ENCODE measurements at places on chromosomes 16 and 17.

GRCh38 chr16:82814059-82814458 is 187.3 kb downstream of the CDH13 start:
- DNase-seq: no peak

DNA sequence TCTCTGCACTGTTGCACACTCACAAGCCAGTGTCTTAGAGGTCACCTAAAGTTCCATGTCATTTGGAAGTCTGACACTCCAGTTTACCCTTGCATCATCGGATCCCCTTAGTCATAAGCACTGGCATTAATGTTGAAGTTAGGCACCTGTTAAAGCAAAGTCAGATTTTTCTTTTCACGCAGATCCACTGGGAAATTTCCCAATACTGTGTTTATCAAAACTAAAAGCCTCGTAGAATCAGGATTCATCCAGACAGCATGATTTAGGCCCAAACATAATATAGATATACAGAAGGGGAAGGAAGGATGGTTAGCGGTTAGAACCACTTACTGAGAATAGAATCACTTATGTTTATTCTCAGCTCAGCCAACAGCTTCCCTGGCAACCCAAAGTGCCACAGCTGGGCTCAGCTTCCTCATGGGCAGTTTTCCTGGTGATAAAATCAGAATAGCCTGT is 30.1 kb upstream of the HAPSTR1 start:
- peak; percentile 51 for DNase-seq

DNA sequence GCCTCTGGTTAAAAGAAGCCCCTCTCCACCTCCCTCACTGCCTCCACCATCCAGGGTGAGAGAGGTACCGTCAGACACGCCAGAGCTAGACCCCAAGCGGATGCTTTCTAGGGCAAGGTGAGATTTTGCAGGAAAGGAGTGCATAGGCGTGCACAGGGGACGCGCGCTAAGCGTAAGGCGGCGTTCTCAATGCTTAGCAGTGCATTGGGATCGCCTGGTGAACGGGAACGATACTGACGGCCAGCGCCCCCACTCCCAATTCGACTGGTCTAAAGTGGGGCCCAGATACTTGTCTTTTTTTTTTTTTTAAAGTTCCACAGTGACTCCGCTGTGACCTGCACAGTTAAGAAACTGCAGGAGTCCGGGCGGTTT is 57.9 kb upstream of the CREBBP start:
- no peak for DNase-seq

DNA sequence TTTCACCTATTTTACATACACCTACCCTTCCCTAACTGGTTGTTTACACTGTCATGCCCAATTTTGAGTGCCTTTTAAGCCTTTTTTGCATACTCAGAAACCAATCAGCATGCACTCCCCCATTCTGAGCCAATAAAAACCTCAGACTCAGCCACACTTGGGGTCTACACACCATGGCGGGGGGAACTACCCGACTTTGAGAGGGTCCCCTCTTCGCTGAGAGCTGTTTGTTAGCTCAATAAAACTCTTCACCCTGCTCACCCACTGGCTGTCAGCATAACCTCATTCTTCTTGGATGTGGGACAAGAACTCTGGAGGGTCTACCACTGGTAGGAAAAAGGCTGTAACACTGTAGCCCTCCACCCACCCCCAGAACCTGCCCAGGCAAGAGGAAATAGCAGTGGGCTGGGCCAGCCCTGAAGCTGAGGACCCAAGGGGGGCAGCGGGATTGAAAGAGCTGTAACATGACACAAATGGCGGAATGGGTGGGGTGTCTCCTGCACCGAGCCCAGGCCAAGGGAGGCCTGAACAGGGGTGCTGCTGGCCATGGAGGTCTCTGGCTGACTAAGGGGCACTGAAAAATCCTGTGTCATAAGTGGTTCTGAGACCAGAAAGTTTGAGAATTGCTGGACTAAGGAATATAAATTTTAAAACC is 3.0 kb upstream of the FLYWCH2 start:
- DNase-seq: no peak

DNA sequence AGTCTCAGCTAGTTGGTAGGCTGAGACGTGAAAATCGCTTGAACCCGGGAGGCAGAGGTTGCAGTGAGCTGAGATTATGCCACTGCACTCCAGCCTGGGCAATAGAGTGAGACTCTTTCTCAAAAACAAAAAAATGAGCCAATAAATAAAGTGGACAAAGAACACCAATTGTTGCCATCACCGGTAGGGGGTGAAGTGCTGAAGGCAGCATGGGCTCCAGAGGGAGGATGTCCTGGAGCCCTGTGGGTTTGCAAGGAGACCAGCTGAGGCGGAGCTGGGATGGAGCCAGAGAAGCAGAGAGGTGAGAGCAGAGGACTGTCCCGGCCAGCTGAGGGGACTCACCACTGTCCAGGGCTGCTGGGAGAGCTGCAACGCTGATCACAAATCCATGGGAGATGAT is 13.8 kb downstream of the CHST6 start:
- no peak for DNase-seq

- DNase-seq: no peak
Observed at GRCh38 chr16:85541619-85541979, 71.5 kb upstream of the GSE1 start.

DNA sequence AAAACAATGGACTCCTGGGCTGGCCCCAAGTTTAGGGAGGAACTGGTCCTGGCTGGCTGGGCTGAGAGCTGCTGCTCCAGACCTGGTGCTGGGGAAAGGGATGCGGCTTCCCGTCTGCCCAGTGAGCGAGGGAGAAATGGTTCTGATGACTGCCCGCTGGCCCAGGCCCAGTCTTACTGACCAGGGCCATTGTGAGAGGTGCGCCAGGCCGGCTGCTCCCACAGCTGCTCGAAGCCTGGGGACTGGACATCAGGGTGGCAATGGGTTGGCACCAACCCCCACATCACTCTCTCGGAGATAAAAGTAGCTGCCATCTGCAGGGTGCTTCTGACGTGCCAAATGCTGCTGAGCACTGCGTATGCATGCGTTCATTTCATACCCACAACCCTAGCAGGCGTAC is 53.2 kb downstream of the IRF8 start:
- DNase-seq: no peak

DNA sequence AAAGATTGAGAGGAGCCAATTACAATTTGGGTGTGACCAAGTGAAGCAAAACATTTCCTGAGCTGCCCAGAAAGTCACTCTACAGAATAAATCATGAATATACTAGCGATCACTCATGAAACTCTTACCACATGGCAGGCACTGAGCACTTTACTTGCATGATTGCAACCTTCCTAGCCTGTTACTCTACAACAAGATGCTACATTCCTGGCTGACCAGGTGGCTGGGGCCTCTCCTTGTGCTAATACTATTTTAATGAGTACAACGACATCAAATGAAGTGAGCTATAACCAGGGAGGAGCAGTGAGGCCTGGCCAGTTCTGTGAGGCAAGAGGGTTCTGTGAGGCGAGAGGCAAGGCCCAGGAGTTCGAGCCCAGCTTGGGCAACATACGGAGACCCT is 75.2 kb downstream of the CPPED1 start:
- no peak for DNase-seq

- DNase-seq: no peak
Observed at GRCh38 chr16:50428116-50428515, 59.3 kb upstream of the BRD7 start.

- DNase-seq: no peak
Observed at GRCh38 chr17:52047086-52047485, 111.4 kb downstream of the CA10 start.

GRCh38 chr16:52491216-52491615 is 55.7 kb downstream of the TOX3 start:
- no peak for DNase-seq

DNA sequence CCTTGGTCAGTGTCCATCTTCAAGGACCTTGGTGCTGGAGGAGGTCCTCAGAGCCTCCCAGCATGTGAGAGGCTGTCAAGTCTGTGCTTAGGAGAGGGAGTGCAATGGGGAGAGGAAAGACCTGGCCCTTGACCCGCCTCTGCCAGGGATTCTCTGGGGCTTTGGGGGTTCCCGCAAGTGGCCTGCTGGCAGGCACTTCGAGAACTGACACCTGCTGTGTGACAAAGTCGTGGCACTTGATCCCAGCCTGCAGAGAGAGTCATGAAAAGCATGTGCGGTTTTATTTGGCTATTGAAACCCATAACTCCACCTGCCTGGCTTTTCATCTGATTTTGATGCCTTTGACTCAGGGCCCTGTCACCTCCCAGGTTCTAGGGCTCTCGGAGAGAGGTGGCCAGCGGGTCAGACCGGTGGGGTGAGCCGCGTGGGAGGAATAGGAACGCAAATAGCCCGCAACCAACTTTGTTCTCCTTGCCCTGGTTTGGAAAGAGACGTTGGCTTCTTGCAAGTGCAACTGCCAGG is 42.8 kb upstream of the GSE1 start:
- DNase-seq: no peak

DNA sequence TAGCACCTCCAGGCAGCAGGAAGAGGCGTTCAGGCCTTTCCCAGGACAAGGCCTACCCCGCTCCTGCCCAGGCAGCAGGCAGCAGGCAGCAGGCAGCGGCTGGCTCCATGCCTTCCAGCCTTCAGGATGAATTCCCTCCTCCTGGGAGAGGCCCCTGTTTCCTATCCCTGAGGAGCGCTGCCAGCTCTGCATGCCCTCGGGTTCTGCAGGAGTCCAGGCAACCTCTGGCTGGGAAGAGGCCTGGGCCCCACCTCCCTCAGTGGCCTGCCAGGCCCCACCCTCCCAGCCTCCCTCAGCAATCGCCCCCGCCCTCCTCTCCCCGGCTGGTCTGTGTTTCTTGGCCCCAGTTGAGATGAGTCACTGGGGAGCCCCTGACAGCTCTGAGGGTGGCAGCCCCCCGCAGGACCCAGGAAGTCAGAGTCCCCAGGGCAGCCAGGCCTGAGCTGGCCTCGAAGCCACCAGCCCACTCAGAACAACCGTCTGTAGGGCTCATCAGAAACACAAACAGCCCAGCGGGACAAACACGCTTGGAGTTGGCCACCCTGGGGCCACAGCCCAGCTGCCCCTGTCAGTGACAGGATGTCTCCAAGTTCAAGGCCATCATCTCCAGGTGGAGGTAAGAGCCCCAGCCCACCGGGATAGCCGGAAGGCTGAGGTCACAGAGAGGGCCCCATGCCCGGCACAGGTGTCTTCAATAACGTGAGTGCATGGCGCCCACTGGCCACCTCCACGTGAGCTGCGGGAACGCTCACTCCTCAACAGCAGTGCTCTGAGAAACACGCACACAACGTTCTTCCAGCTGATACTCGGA is 39.5 kb upstream of the CIBAR2 start:
- no peak for DNase-seq

DNA sequence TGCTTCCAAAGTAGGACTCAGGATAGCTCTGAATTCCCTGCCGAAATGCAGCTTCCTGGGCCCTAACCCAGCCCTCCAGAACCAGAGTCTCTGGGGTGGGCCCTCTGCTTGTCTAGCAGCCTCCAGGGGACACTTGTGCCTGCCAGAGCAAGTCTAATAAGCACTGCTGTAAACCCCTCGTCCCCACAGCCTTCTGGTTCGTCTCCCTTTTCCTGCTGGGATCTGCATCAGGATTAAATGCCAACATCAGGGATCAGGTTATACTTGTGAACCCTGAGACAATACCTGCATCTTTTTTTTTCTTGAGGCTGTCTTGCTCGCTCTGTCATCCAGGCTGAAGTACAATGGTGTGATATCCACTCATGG is 282.0 kb downstream of the SEC14L1 start:
- DNase-seq: no peak

DNA sequence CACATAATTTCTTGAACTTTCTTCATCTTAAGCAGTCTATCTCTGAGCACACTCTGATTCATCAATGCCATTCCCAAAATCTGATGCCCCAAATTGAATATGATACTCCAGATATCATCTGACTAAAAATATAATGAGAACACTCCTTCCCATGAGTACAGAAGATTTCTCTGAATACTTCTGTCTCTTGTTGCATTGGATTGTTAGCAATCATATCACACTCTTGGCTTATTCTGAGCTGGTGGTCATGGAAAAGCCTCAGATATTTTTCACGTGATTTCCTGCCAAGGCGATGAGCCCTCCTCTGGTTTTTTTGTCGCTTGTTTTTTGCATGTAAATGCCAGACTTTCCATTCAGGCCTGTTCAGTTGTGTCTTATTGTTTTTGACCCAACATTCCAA is 87.2 kb downstream of the NOG start:
- DNase-seq: no peak

- peak; percentile 87 for DNase-seq
Observed at GRCh38 chr17:7885367-7886226, 3.0 kb upstream of the CHD3 start.

GRCh38 chr17:72411124-72411563 is 290.3 kb downstream of the SOX9 start:
- DNase-seq: no peak
